Colonic mucosa (tissue), 4 donors: ENCODE measurements at places on chromosomes 6 and 20.

GRCh38 chr6:136823128-136823660 is 802 bp downstream of the PEX7 start:
- H3K4me3 ChIP-seq, result peak overlapping the region; percentile 70
- H3K36me3 ChIP-seq, result no peaks in the 10 kb centered on the region
- no peaks in the 10 kb centered on the region for H3K4me1 ChIP-seq
- H3K27ac ChIP-seq, result peak overlapping the region; percentile 92
- no peak for DNase-seq

DNA sequence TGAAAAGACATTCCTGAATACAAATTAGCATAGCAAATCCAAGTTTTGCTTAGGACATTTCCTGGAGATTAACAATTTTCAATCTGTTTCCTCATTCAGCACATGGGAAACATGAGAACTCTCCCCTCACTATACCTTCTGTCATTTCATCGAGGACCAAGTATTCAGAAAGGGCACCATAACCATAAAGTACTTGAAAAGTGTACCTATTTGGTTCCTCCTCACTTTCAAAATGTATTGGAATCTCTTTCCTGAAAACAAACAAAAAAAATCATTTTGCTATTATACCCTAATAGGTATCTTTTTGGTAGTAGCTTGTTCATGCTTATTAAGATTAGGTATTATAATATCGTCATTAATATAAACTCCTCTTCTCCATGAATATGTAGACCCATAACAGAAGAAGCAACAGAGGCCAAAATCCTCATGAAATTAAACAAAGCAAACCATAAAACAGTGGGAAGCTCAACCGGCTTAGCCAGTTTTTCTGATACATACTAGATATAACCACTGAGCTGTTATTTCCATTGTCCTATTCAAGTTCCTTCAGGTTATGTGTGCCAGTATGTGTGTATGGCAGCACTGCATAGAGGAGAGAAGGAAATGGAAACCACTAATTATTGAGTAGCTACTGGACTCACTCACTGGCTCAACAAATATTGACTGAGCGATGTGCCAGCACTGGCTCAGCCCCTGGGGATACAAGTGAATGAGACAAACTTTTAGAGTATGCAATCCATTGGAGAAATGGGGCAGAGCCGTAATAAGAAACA is 274.0 kb downstream of the MAFB start:
- H3K36me3 ChIP-seq, result no peaks in the 10 kb centered on the region
- DNase-seq, result peak; percentile 72
- H3K4me1 ChIP-seq, result no peaks in the 10 kb centered on the region
- H3K27me3 ChIP-seq, result no peaks in the 10 kb centered on the region
- peak overlapping the region; percentile 69 for H3K27ac ChIP-seq

- DNase-seq, result no peak
- no peaks in the 10 kb centered on the region for H3K36me3 ChIP-seq
- H3K4me1 ChIP-seq, result no peaks in the 10 kb centered on the region
- H3K4me3 ChIP-seq, result no peak overlapping the region
- no peak overlapping the region for H3K27ac ChIP-seq
- H3K27me3 ChIP-seq, result no peaks in the 10 kb centered on the region
These were observed 35.8 kb downstream of the TBX18 start for GRCh38 chr6:84728602-84729001.

DNA sequence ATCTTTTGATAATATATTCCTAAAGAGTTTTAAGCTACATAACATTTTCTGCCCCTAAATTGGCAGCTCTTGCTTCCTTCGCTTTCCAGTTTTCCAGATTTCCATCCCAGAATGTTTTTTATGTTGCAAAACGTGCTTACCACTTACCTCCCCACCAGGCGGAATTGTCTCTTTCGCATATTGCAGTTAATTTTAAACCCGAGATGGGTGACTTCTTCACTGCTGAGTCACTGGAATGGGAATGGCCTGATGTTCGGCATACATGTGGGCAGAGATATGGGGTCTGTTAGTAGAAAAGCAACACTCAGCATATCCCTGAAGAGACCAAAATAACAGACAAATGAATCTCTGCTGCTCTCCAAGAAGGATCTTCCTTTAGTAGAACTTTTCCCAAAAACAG is 491.2 kb downstream of the PREX1 start:
- no peak overlapping the region for H3K27ac ChIP-seq
- H3K4me3 ChIP-seq, result no peak overlapping the region
- no peaks in the 10 kb centered on the region for H3K4me1 ChIP-seq
- DNase-seq, result no peak
- no peaks in the 10 kb centered on the region for H3K36me3 ChIP-seq
- H3K27me3 ChIP-seq, result no peaks in the 10 kb centered on the region

DNA sequence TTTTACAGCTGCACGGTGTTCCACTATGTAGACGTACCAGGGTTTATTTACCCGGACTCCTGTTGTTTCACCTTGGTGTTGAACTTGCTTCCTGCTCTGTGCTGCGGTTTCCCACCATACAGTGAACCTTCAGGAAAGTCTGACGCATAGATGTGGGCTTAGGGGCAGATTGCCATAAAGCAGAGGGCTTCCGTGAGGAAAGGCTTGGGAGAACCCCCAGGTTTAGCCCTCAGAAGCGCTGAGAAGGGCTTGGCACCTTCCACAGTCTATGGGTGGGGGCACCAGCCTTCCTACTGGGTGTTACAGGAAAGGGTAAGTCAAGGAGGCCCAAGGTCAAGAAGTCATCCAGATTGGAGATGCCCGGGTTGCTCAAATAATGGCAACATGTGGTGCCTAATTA is 19.2 kb upstream of the MRPS18A start:
- H3K4me3 ChIP-seq, result no peak overlapping the region
- peaks cover 7% of the 10 kb centered on the region for H3K4me1 ChIP-seq
- no peak overlapping the region for H3K27ac ChIP-seq
- no peaks in the 10 kb centered on the region for H3K27me3 ChIP-seq

DNA sequence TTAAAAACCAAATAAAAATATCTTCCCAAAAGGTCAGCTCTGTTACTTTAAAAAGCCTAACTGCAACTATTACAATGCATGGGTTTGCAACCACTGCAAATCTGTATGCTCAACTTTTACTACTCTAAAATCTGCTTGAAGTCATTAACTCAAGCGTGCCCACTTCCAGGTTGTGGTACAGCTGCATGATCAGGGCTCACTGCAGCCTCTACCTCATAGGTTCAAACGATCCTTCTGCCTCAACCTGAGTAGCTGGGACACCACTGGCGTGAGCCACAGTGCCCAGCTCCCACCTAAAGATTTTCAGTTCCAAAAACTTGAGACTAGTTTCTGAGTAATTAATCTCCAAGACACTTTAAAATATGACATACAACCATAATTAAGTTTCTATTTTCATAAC is 8.2 kb downstream of the DIDO1 start:
- no peaks in the 10 kb centered on the region for H3K36me3 ChIP-seq
- peaks cover 49% of the 10 kb centered on the region for H3K4me1 ChIP-seq
- DNase-seq, result no peak
- H3K27ac ChIP-seq, result no peak overlapping the region
- H3K27me3 ChIP-seq, result no peaks in the 10 kb centered on the region

DNA sequence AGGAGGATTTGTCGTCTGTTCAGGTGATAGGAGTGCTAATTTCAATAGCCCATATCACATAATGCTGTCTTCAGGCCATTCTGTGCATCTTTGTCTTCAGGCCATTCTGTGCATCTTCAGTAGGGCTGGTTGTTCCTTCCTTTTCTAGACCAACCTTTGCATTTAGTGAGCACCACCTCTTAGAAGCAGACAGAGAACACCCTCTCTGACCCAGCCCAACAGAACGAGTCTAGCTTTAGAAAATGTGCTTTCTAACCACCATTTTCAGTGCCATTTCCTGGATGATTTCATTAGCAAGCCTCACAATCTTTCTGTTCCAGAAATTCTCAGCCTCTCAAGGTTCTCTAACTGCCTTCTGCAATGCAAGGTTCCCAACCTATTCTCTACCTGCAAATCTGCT is 215.3 kb upstream of the KCNQ5 start:
- no peaks in the 10 kb centered on the region for H3K4me1 ChIP-seq
- H3K27ac ChIP-seq, result no peak overlapping the region
- DNase-seq, result no peak
- H3K27me3 ChIP-seq, result no peaks in the 10 kb centered on the region

- DNase-seq, result no peak
- H3K27ac ChIP-seq, result no peak overlapping the region
- H3K36me3 ChIP-seq, result no peaks in the 10 kb centered on the region
- no peak overlapping the region for H3K4me3 ChIP-seq
- no peaks in the 10 kb centered on the region for H3K27me3 ChIP-seq
These were observed 37.9 kb upstream of the IRAK1BP1 start for GRCh38 chr6:78829407-78829806.

- H3K27me3 ChIP-seq, result no peaks in the 10 kb centered on the region
- H3K36me3 ChIP-seq, result no peaks in the 10 kb centered on the region
- DNase-seq, result no peak
- no peak overlapping the region for H3K4me3 ChIP-seq
These were observed 119.4 kb downstream of the RFPL4B start for GRCh38 chr6:112466373-112467151.

GRCh38 chr6:170025341-170025911 is 265.5 kb downstream of the DLL1 start:
- H3K27ac ChIP-seq, result no peak overlapping the region
- H3K27me3 ChIP-seq, result peaks cover 11% of the 10 kb centered on the region
- no peak overlapping the region for H3K4me3 ChIP-seq
- no peaks in the 10 kb centered on the region for H3K36me3 ChIP-seq

DNA sequence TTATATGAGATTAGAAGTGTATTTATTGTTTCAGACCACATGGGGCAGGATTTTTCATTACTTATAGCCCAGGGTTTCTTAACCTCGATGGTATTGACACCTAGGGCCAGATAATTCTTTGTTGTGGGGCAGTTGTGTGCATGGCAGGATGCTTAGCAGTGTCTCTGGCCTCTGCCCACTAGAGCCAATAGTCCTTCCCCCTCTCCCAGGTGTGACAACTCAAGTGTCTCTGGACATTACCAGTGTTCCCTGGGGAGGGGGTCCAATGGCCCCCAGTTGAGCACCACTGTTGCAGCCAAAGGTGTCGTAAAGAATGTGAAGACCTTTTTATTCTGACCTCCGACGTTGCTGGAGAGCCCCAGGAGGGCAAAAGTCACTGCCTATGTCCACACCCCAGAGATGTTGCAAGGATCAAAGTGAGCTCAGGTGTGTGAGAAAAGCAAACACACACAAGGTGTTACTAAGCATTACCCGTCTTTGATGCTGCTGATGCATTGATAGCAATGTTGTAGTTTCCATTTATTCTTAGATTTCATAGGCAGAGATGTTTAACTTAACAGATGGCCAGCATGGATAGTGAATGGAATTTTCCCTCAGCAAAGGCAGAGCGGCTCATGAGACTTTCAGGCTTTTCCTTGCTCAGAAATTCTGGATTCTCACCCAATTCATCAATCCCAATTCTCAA is 22.2 kb downstream of the BANF2 start:
- no peaks in the 10 kb centered on the region for H3K27me3 ChIP-seq
- no peak overlapping the region for H3K4me3 ChIP-seq
- H3K27ac ChIP-seq, result no peak overlapping the region
- no peaks in the 10 kb centered on the region for H3K4me1 ChIP-seq
- H3K36me3 ChIP-seq, result no peaks in the 10 kb centered on the region

- H3K36me3 ChIP-seq, result no peaks in the 10 kb centered on the region
- no peak overlapping the region for H3K27ac ChIP-seq
- no peaks in the 10 kb centered on the region for H3K4me1 ChIP-seq
- H3K27me3 ChIP-seq, result no peaks in the 10 kb centered on the region
- no peak overlapping the region for H3K4me3 ChIP-seq
These were observed 80.8 kb upstream of the COL21A1 start for GRCh38 chr6:56327946-56328727.

- no peak for DNase-seq
- no peak overlapping the region for H3K4me3 ChIP-seq
- no peaks in the 10 kb centered on the region for H3K36me3 ChIP-seq
- no peak overlapping the region for H3K27ac ChIP-seq
These were observed 23.5 kb upstream of the CTNNBL1 start for GRCh38 chr20:37670351-37670791.

DNA sequence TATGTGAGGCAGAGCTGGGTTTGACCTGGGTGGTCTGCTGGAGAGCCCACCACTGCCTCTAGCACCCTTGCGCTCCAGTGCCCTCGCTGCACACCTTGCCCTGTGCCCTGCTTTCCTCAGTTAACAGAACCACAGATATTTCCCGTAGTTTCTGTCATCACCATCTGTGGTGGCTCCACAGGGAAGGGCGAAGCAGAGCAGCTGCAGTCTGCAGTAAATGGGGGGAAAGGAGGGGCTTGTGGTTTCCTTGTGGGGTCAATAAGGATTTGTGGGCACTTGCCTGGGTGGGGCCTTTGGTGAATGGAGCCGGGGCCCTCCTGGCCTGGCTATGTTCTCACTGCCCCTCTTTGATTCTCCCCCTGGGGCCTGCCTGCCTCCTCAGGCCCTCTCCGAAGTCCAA is 21.2 kb upstream of the CCDC167 start:
- DNase-seq, result no peak
- no peak overlapping the region for H3K27ac ChIP-seq
- H3K27me3 ChIP-seq, result no peaks in the 10 kb centered on the region
- H3K36me3 ChIP-seq, result no peaks in the 10 kb centered on the region
- H3K4me1 ChIP-seq, result peaks cover 5% of the 10 kb centered on the region
- H3K4me3 ChIP-seq, result no peak overlapping the region

GRCh38 chr6:154403788-154404187 is 47.2 kb upstream of the IPCEF1 start:
- no peak overlapping the region for H3K27ac ChIP-seq
- no peaks in the 10 kb centered on the region for H3K27me3 ChIP-seq
- H3K4me3 ChIP-seq, result no peak overlapping the region
- DNase-seq, result no peak

GRCh38 chr20:53829724-53830521 is 236.3 kb upstream of the ZNF217 start:
- H3K4me1 ChIP-seq, result no peaks in the 10 kb centered on the region
- H3K4me3 ChIP-seq, result no peak overlapping the region
- H3K36me3 ChIP-seq, result no peaks in the 10 kb centered on the region

DNA sequence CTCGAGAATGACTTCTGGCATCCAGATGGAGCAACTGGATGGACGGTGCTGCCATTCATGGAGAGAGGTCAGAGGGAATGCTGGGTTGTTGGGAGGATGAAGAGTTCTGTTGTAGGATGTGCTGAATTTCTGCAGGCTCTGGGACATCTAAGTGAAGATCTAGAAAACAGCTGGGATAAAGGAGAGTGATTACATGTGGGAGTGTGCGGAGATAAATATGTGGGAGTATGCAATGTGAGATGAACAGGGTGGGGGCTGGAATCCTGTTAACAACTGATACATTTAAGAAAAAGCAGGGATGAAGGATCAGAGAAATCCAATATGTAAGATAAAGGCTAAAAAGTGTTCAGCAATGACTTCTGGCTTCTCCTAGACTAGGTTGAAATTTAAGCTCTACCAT is 43.1 kb downstream of the FAXC start:
- H3K27me3 ChIP-seq, result no peaks in the 10 kb centered on the region
- no peak overlapping the region for H3K27ac ChIP-seq
- no peak overlapping the region for H3K4me3 ChIP-seq
- no peak for DNase-seq
- H3K4me1 ChIP-seq, result no peaks in the 10 kb centered on the region
